Glutamatergic neuron (in vitro differentiated cells): ENCODE measurements at places on chromosomes 6 and 20. TPM values are rescaled to one million over a fixed set of nuclear protein-coding genes. Genes with fewer than 3 reads are reported as not detected.

SMPDL3A gene
- total RNA-seq = 10.0 TPM

SH3BGRL2 gene
- 47.2 TPM for total RNA-seq

BANF2 gene
- total RNA-seq = not detected

TSPO2 gene
- not detected for total RNA-seq

ANGPT4 gene
- total RNA-seq = 0.22 TPM

CST11 gene
- total RNA-seq = not detected

CTCFL gene
- total RNA-seq = not detected

PGBD1 gene
- total RNA-seq = 18.1 TPM

GCNT2 gene
- 13.2 TPM for total RNA-seq

SEL1L2 gene
- not detected for total RNA-seq

LTB gene
- total RNA-seq = not detected

ZSCAN23 gene
- total RNA-seq = 18.2 TPM

FOXF2 gene
- total RNA-seq = 0.71 TPM

C4A gene
- 9.3 TPM for total RNA-seq

KIF6 gene
- total RNA-seq = 1.1 TPM

CALHM6 gene
- total RNA-seq = not detected

PDE10A gene
- 24.5 TPM for total RNA-seq

SLC17A3 gene
- total RNA-seq = not detected

SMLR1 gene
- not detected for total RNA-seq

SUPT3H gene
- 16.0 TPM for total RNA-seq

PROKR2 gene
- 0.86 TPM for total RNA-seq

RREB1 gene
- 3.4 TPM for total RNA-seq

MARCKS gene
- 442 TPM for total RNA-seq

KCNQ5 gene
- 1.5 TPM for total RNA-seq

PTGIS gene
- 0.12 TPM for total RNA-seq

C6orf141 gene
- total RNA-seq = not detected

DEFB124 gene
- total RNA-seq = not detected

LST1 gene
- not detected for total RNA-seq

SPATS1 gene
- total RNA-seq = not detected

EYA2 gene
- total RNA-seq = 94.1 TPM

MMP24 gene
- 19.0 TPM for total RNA-seq

ZSCAN31 gene
- total RNA-seq = 6.9 TPM

HS3ST5 gene
- total RNA-seq = 17.4 TPM

COL9A3 gene
- total RNA-seq = 78.7 TPM
